ENCODE measurements at places on chromosomes 5 and 9.

- peaks cover 6% of the 10 kb centered on the region for H3K4me1 ChIP-seq
- no peak overlapping the region for H3K4me3 ChIP-seq
- no peak for DNase-seq
- H3K27me3 ChIP-seq, result no peaks in the 10 kb centered on the region
- H3K36me3 ChIP-seq, result no peaks in the 10 kb centered on the region
- H3K27ac ChIP-seq, result no peak overlapping the region
These were observed 655.2 kb downstream of the PDE4D start for GRCh38 chr5:59238126-59238902.

GRCh38 chr5:25975885-25976284, 1062.5 kb downstream of the CDH9 start:
- no peaks in the 10 kb centered on the region for H3K4me1 ChIP-seq
- H3K4me3 ChIP-seq, result no peak overlapping the region
- no peak overlapping the region for H3K27ac ChIP-seq
- H3K27me3 ChIP-seq, result no peaks in the 10 kb centered on the region
- H3K36me3 ChIP-seq, result no peaks in the 10 kb centered on the region
- no peak for DNase-seq

- peaks cover 4% of the 10 kb centered on the region for H3K36me3 ChIP-seq
- H3K27ac ChIP-seq, result no peak overlapping the region
- DNase-seq, result no peak
- peaks cover 5% of the 10 kb centered on the region for H3K27me3 ChIP-seq
- no peak overlapping the region for H3K4me3 ChIP-seq
These were observed 114.4 kb upstream of the PPP1R26 start for GRCh38 chr9:135365013-135365768.

- no peaks in the 10 kb centered on the region for H3K4me1 ChIP-seq
- no peaks in the 10 kb centered on the region for H3K27me3 ChIP-seq
- peak overlapping the region; percentile 74 for H3K27ac ChIP-seq
- peaks cover 31% of the 10 kb centered on the region for H3K36me3 ChIP-seq
- DNase-seq, result no peak
These were observed 160.4 kb downstream of the MEF2C start for GRCh38 chr5:88722546-88723073.

GRCh38 chr5:90386099-90386710, 23.4 kb downstream of the CETN3 start:
- DNase-seq, result no peak
- H3K27ac ChIP-seq, result no peak overlapping the region
- no peaks in the 10 kb centered on the region for H3K4me1 ChIP-seq
- peaks cover 7% of the 10 kb centered on the region for H3K27me3 ChIP-seq
- no peak overlapping the region for H3K4me3 ChIP-seq

GRCh38 chr9:123291736-123292135, 23.4 kb upstream of the STRBP start:
- peaks cover 3% of the 10 kb centered on the region for H3K4me1 ChIP-seq
- DNase-seq, result no peak
- no peak overlapping the region for H3K27ac ChIP-seq
- no peaks in the 10 kb centered on the region for H3K27me3 ChIP-seq
- no peak overlapping the region for H3K4me3 ChIP-seq
- no peaks in the 10 kb centered on the region for H3K36me3 ChIP-seq

DNA sequence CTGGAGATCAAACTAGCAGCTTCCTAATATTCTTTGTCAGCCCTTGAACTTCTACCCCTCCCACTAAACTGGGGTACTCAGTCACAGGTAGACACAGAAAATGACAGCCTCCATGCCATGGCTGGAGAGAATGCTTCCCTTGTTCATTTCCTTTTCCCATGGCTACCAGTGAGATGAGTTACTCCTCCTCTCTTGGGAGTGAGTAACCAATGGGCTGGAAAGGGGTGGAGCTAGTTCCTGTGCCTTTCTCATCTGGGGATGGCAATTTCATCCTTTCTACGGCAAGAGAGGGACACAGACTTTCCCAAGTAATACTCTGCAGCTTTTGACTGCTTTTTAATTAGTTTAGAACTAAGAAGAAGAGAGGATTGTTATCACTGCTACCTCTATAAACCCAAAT, 1045.6 kb upstream of the WWC1 start:
- DNase-seq, result no peak
- no peaks in the 10 kb centered on the region for H3K36me3 ChIP-seq
- no peaks in the 10 kb centered on the region for H3K4me1 ChIP-seq
- H3K27ac ChIP-seq, result no peak overlapping the region
- H3K4me3 ChIP-seq, result no peak overlapping the region
- no peaks in the 10 kb centered on the region for H3K27me3 ChIP-seq

GRCh38 chr5:122999947-123000563, 36.5 kb downstream of the PPIC start:
- H3K27ac ChIP-seq, result no peak overlapping the region
- DNase-seq, result peak; percentile 42
- H3K27me3 ChIP-seq, result no peaks in the 10 kb centered on the region
- peaks cover 4% of the 10 kb centered on the region for H3K4me1 ChIP-seq
- peaks cover 7% of the 10 kb centered on the region for H3K36me3 ChIP-seq

DNA sequence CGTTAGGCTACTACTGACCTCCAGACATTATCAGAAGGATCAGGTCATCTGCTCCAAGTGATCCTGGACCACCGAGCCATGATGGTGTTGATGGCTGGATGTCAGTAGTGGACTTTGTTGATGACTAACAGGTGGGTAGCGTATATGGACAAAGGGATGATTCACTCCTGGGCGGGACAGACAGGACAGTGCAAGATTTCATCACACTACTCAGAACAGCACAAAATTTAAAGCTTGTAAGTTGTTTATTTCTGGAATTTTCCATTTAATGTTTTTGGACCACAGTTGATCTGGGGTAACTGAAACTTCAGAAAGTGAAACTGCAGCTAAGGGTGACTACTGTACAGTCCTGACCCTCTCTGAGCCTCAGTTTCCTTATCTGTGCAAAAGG, 12.7 kb downstream of the PDGFRB start:
- H3K4me1 ChIP-seq, result peaks cover 5% of the 10 kb centered on the region
- DNase-seq, result no peak
- no peaks in the 10 kb centered on the region for H3K36me3 ChIP-seq
- H3K4me3 ChIP-seq, result no peak overlapping the region
- H3K27me3 ChIP-seq, result peaks cover 5% of the 10 kb centered on the region
- H3K27ac ChIP-seq, result no peak overlapping the region

DNA sequence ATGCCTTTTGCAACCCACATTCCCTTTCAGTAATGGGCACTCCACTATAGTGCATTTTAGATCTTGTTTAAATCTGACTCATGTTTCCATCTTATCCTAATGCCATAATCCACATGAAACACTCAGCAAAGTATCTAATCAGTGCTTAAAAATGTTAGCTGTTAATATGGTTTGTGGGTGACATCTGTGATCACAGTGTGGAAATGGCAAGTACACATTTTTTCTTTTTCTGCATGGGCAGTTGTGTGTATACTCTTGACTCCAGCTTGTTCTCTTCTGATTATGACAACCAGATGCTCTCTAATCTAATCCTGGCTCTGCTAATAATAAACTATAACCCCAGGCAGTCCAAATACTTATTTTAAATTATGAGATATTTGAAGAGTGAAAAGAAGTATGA, 103.3 kb downstream of the EDIL3 start:
- no peak overlapping the region for H3K4me3 ChIP-seq
- no peak for DNase-seq
- no peak overlapping the region for H3K27ac ChIP-seq
- no peaks in the 10 kb centered on the region for H3K36me3 ChIP-seq
- no peaks in the 10 kb centered on the region for H3K27me3 ChIP-seq

GRCh38 chr9:33285502-33285901, 4.8 kb upstream of the NFX1 start:
- H3K27me3 ChIP-seq, result no peaks in the 10 kb centered on the region
- DNase-seq, result no peak
- H3K4me1 ChIP-seq, result peaks cover 2% of the 10 kb centered on the region
- H3K4me3 ChIP-seq, result no peak overlapping the region
- peaks cover 7% of the 10 kb centered on the region for H3K36me3 ChIP-seq

DNA sequence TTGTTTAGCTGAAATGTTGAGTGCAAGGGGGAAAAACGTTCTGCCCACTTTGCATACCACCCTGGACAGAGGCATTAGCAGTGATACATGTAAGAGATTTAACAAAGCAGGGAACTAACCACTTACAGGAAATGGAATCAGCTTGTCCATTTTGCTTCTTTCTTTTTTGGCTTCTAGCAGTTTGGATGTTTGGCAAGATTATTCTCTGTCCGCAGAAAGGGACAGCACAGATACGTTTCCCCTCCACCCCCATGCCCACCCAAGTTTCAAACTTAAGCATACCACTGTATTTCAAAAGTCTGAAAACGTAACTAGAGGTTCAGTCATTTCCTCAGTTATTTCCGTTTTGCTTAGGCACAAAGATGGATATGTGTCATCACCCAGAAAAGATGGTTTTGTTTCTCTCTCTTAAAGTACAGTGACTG, 118.4 kb downstream of the GDNF start:
- H3K27me3 ChIP-seq, result no peaks in the 10 kb centered on the region
- H3K27ac ChIP-seq, result peak overlapping the region; percentile 38
- no peak overlapping the region for H3K4me3 ChIP-seq
- DNase-seq, result no peak

- no peak overlapping the region for H3K27ac ChIP-seq
- no peaks in the 10 kb centered on the region for H3K27me3 ChIP-seq
- DNase-seq, result no peak
- H3K4me1 ChIP-seq, result peaks cover 15% of the 10 kb centered on the region
- no peaks in the 10 kb centered on the region for H3K36me3 ChIP-seq
These were observed 177.3 kb downstream of the C9orf152 start for GRCh38 chr9:110030632-110031031.

GRCh38 chr5:126988021-126988569, 42.3 kb downstream of the MARCHF3 start:
- H3K27ac ChIP-seq, result peak overlapping the region; percentile 93

DNA sequence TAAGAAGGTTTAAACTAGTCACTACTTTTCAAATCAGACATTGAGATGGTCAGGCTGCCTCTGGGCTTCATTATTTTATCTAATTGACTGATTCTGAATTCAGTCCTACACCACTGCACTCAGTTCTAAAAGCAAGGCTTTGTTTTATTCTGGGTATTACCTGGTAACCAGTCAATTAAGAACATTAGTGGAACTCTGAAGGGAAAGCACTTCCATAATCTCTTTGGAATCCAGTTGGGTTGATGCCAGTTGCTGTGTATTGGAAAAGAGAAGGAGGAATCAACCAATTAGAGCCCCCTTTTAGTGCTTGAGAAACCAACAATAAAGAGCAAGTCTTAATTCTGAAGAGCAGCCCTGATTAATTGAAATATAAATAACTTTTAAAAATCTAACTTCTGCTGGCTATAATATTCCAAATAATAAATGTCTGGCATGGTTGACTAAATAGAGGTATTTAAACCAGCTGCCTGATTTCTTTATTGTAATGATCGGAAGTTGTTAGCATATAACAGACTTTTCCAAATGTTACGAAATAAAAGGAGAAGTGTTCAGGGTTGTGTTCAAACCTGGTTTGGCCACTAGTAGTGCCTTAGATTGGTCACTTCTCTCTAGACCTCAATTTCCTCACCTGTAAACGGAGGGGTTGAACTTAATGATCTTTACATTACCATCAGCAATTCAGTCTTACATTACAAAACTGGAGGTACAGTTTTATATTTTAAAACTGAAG, 32.0 kb downstream of the CPEB4 start:
- H3K27me3 ChIP-seq, result no peaks in the 10 kb centered on the region
- no peak overlapping the region for H3K27ac ChIP-seq
- peaks cover 4% of the 10 kb centered on the region for H3K36me3 ChIP-seq
- peaks cover 20% of the 10 kb centered on the region for H3K4me1 ChIP-seq
- DNase-seq, result no peak
- H3K4me3 ChIP-seq, result no peak overlapping the region

- H3K4me1 ChIP-seq, result no peaks in the 10 kb centered on the region
- peaks cover 2% of the 10 kb centered on the region for H3K27me3 ChIP-seq
- no peaks in the 10 kb centered on the region for H3K36me3 ChIP-seq
These were observed 68.8 kb upstream of the FCN2 start for GRCh38 chr9:134811673-134812342.

DNA sequence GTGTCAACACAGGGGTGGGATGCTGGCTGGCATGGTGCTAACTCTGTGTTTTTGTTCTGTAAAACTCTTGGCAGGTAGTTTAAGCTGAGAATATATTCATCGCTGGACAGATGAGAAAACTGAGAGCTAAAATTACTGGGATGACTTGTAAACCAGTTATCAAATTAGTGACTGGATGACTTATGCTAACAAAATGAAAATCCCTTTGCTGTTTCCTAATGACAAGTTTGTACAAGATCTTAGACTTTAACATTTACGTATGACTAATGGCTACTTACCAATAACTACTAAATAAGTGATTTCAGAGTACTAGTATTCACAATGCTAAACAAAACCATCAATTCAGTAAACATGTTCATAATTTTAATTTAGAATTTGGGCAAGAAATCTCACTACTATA, 854.8 kb upstream of the ARRDC3 start:
- H3K36me3 ChIP-seq, result no peaks in the 10 kb centered on the region
- H3K27me3 ChIP-seq, result no peaks in the 10 kb centered on the region
- DNase-seq, result no peak
- no peak overlapping the region for H3K4me3 ChIP-seq

DNA sequence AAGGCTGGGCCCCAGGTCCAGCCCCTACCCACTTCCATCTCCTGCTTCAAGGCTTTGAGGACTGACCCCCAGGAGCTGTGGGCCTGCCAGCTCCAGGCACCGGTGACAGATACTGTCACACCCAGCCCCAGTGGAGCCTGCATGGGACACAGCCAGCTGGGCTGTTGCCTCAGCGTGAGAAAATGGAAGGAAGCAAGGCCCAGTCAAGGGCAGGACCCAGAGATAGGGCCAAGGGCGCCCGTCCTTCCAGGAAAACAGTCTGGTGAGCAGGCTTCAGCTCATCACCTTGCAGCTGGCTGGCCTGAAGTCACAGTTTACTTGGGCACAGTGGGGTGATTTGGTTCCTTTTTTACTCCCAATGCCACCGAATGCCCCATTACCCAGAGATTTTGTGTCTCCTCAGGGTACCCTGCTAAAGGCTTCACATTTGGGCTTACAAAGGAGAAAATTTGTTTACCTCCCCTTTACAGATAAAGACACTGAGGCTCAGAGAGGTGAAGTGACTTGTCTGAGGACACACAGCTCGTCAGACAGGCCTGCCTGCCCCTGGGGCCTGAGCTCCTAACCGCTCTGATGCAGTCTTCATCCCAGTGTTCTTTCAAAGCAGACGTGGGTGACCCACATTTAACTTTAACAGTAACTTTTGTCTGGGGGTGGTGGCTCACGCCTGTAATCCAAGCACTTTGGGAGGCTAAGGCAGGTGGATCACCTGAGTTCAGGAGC, 21.5 kb upstream of the WDR38 start:
- H3K4me3 ChIP-seq, result no peak overlapping the region
- H3K27me3 ChIP-seq, result peaks cover 9% of the 10 kb centered on the region
- DNase-seq, result no peak
- H3K27ac ChIP-seq, result no peak overlapping the region
